CD4-positive, alpha-beta T cell (primary cell): ENCODE measurements at places on chromosomes 5 and 9. TPM values are rescaled to one million over a fixed set of nuclear protein-coding genes. Genes with fewer than 3 reads are reported as not detected.
A peak's percentile ranks its signal among the peaks of the same experiment; 100 is the strongest.

Gene SOHLH1
- total RNA-seq = not detected

Gene NTRK2
- 0.14 TPM for total RNA-seq

Gene TICAM2
- 0.50 TPM for total RNA-seq

Gene GABRA1
- not detected for total RNA-seq

Gene UBAP1
- 47.1 TPM for total RNA-seq

GRCh38 chr5:45109062-45109461 is 300.3 kb downstream of the MRPS30 start:
- DNase-seq = no peak
- no peaks in the 10 kb centered on the region for H3K27me3 ChIP-seq
- no peak overlapping the region for H3K27ac ChIP-seq

- H3K27ac ChIP-seq = no peak overlapping the region
- no peaks in the 10 kb centered on the region for H3K36me3 ChIP-seq
- peak; percentile 53 for DNase-seq
- peaks cover 5% of the 10 kb centered on the region for H3K27me3 ChIP-seq
These were observed 56.7 kb upstream of the SLC28A3 start for GRCh38 chr9:84397151-84397728.
